ENCODE measurements at places on chromosomes 7 and 10. TPM values are rescaled to one million over a fixed set of nuclear protein-coding genes. Genes with fewer than 3 reads are reported as not detected.
A peak's percentile ranks its signal among the peaks of the same experiment; 100 is the strongest.

Gene SAMD9L
- 6.4 TPM for total RNA-seq

DNA sequence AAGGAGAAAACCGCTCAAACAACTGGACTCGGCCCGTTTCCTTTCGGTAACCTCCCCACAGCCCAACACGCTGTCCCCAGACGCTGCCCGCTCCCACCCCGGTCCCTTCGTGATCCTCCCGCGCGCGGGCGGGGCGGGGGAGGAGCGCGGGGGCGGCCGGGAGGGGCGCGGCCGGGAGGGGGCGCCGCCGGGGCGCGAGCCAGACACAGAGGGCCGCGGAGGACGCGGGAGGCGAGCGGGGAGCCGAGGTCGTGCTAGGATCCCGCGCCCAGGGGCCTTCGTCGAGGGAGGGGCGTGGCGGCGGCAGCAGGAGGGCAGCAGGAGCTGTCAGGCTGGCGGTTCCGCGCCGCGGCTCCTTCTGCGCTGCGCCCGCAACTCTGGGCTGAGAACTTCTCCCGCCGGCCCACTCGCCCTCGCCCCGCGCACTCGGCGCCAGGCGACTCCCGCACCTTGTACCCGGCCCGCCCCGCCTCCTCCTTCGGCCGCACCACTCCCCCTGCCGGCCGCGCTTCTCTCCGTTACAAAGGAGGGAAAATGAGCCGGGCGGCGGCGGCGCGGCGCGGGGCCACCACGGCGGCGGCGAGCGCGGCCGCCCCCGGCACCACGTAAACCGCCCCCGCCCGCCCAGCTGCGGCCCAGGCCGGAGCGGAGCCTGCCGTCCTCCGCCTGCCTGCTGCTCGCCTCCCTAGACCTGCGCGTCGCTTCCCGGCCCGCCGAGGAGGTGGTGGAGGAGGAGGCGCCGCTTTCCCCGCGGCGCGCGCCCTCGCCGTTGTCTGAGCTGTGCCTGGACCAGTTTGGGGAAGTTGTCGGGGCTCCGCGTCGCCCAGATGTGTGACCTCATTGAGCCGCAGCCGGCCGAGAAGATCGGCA is at the start of gene CDK14:
CDK14 (plus strand) TSS at position 521 of the 870 bp plus-strand sequence; CDS start at position 828, 307 bp downstream.
- peak; percentile 87 for ATAC-seq

Gene PANK1
- 16.6 TPM for total RNA-seq

- ATAC-seq, result no peak
Measured at GRCh38 chr7:21762469-21762868, 183.2 kb downstream of the CDCA7L start.

Gene H2BK1
- total RNA-seq, result not detected

All from motor neuron (in vitro differentiated cells).